GM23338 (cell line): ENCODE measurements at places on chromosomes 11 and 22.

GRCh38 chr11:67374571-67375281 is 1.3 kb upstream of the CLCF1 start:
- DNase-seq = no peak

DNA sequence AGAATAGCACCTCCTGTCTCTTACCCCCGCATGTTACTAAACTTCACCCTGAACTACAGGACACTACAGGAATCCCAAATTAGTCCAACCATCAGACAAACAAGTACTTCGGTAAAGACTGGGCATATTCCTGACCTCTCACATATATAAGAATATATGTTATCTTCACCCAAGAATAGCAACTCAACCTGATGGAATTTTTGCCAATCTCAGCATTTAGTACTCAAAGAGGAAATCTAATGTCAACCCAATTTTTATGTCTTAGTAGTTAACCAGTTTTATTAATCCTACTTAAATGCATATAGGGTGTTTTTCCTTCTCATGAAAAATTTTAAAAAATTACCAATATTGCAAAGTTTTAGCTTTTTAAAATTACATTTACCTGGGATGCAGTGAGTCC is 26.2 kb downstream of the PGR start:
- no peak for DNase-seq

DNA sequence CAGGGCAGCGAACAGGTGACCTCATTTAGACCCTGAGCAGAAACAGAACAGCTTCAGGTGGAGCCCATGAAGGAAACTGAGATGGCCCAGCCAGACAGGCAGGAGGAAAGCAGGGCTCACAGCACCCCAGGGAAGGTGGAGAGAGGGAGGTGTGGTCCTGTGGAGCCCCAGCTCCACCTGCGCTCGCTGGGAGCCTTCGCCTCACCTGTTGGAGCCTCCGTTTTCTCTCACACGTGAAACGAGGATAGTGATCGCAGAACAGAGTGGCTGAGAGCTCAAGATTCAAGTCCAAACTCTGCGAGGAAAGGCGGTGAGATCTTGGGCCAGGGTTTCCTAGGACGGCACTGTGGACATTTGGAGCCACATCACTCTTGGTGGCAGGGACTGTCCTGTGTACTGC is 8.6 kb upstream of the CERK start:
- DNase-seq = no peak

DNA sequence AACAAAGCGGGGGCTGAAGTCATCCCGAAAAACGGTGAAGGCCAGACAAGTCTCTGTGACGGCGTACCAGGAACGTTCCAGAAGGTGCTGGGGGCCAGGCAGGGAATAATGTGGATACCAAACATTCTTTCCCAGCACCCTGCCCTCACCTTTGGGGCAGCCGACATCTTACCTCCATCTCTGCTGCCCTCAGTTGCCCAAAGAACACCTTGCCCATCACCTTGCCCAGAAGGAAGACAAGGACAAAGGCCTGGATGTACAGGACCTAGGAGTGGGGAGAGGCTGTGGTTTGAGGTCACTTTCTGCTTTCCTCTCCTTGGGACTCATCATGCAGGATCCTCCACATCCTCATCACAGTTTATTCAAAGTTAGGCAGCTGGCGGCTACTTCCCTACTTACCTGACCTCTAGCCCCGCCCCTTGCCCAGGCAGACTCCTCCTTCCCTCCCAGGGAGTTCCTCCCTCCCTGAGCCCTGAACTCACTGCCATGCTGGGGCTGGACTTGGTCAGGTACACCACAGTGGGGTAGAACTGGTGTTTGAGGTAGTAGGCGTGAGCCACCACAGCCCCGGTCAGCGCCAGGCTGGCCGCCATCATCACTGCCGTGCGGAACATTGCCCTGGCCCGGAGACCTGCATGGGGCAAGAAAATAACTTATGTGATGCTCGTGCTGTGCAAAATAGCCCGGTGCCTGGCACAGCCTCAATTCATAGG is 1.2 kb downstream of the SYVN1 start:
- peak; percentile 82 for DNase-seq

GRCh38 chr22:23245045-23245798 is 64.9 kb downstream of the BCR start:
- no peak for DNase-seq

DNA sequence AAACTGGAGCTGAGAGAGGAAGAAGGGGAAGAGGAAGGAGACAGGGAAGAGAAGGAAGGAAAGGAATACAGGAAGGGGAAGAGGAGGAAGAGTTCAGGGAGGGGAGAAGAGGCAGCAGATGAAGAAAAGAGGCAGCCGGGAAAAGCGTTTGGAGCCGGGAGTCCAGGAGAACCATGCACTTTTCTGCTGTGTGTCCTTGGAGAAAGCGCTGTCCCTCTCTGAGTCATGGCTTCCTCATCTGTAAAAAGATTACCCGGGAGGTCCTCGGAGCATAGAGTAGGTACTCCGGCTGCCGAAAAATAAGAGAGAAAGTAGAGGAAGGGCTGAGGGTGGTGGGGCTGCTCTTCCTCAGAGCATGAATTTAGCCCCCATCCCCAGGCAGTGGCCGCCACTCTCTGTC is 226.9 kb downstream of the MN1 start:
- no peak for DNase-seq

DNA sequence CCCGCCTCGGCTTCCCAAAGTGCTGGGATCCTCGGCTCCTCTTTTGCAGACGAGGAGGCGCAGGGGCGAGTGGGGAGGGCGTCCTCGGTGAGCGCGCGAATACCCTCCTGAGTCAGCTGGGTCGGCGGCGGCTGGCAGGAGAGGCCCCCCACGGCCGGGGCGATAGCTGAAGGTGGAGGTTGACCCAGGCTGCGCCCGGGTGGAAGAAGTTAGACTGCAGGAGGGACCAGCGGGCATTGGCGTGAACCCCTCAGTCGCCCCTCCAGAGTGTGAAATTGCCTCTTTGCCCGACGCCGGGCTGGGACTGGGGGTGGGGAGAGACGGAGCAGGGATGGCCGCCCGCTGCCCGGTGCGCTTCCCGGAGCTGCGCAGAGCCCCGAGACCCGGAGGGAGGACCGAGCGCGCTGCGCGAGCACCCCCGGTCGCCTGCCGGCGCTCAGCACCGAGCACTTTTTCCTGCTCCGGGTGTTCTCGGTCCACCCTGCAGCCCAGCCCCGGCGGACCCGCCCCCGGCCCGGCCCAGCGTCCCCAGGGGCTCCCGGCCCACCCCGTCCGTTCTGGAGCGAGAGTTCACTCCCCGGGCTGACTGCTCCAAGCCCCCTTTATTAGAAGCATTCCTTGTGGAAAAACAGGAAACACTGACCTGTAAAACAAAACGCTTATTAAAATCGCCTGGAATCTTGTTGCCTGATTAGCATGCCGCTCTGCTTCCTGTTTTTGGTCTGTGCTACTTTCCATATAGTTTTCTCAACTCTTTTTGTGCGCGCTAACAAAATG is 13.7 kb upstream of the CPT1A start:
- DNase-seq = peak; percentile 64

GRCh38 chr11:72965672-72966071 is 151.5 kb downstream of the ATG16L2 start:
- DNase-seq = no peak

GRCh38 chr11:69361466-69361865 is 67.5 kb downstream of the MYEOV start:
- no peak for DNase-seq

- no peak for DNase-seq
These were observed 10.2 kb downstream of the GNB1L start for GRCh38 chr22:19844377-19845053.

DNA sequence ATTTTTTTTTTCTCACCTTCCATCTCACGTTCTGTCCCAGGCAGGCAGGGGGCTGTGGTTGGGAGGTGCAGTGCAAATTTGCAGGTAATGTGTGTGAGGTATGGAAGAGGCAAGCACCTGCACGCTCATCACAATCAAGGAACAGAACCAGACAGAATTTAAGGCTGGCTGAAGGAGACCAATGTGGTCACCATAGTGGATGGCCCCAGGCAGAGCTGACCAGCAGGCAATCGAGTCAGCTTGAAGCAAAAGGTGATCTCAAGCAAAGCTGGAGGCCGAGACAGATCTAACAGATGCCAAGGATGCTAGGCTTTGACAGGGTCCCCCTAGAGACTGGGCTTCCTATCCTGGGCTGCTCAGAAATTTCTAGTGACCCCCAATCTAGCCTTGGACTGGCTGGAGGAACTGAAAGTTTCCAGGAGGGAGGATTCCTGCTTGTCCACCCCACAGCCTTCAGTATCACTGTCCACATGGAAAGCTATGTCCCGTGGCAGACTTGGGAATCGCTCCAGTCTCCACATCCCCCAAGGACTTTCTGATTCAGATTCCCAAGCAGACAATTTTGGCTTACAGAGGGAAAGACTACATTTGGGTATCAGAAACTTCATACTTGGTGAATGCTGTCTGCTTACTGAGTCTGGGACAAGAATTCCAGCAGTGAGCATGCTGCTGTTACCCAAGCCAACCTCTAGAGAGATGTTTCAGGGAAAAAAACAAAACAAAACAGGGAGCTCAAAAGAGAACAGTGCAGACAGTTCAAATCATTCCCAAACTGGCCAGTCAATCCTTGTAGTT is 9.0 kb upstream of the MICAL3 start:
- no peak for DNase-seq

GRCh38 chr11:132334769-132335280 is 964.4 kb downstream of the NTM start:
- no peak for DNase-seq

- DNase-seq = no peak
These were observed 116.6 kb upstream of the BID start for GRCh38 chr22:17890892-17891291.
